Esophagus squamous epithelium (tissue), 5 donors: ENCODE measurements at places on chromosomes 11 and 22.

GRCh38 chr22:19843857-19844376 is 10.8 kb downstream of the GNB1L start:
- no peak for DNase-seq

DNA sequence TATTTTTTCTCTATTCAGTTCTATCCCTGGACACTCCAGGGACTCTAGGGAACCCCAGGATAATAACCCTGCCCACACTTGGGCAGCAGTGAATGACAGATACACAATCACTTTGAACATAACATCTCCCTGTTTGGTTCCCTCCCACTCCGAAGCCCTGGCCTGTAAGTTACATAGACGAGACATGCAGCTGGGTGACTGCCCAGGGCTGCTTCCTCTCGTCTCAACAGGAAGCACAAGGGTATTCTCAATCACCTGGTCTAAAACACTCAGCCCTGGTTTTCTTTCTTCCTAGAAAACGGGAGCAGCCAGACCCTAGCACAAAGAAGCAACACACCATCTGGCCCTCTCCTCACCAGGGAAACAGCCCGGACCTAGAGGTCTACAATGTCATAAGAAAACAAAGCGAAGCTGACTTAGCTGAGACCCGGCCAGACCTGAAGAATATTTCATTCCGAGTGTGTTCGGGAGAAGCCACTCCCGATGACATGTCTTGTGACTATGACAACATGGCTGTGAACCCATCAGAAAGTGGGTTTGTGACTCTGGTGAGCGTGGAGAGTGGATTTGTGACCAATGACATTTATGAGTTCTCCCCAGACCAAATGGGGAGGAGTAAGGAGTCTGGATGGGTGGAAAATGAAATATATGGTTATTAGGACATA is 19.4 kb downstream of the LAYN start:
- DNase-seq = no peak

GRCh38 chr11:90704510-90704909 is 481.7 kb upstream of the CHORDC1 start:
- DNase-seq = no peak

- no peak for DNase-seq
Observed at GRCh38 chr11:25183411-25183810, 686.6 kb downstream of the LUZP2 start.

DNA sequence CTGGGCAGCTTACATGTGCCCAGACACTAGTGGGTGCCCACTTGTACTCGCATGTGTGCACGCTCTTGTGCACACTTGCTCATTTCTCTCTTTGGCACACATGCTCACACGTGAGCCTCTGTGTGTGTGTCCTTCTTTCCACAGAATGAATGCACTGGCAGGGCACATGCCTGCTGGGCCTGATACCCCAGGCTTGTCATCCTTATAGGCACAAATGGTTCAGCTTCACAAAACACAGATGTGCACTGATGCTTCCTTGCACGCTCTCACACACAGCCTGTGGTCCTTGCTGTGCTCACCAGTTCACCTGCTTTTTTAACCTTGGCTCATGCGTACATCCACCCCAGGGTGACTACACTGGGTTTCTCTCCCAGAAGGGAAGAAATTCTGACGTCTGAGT is 174.8 kb downstream of the BUD13 start:
- no peak for DNase-seq

DNA sequence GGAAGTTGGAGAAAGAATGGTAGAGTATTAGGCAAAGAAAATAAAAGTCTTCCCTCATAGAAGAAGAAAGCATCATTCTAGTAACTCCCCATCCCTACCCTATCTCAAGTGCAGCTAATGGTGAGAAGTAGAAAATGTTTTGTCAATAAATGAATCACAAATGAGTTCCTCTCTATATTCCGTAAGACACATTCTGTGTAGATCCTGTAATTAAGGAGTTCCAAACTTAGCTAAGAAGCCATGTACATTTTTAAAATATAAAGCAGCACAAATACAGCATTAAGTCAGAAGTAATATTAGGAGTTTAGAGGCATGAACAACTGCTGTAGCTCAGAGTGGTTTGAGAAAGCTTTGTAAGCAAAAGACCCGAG is 80.1 kb downstream of the GAB2 start:
- no peak for DNase-seq

DNA sequence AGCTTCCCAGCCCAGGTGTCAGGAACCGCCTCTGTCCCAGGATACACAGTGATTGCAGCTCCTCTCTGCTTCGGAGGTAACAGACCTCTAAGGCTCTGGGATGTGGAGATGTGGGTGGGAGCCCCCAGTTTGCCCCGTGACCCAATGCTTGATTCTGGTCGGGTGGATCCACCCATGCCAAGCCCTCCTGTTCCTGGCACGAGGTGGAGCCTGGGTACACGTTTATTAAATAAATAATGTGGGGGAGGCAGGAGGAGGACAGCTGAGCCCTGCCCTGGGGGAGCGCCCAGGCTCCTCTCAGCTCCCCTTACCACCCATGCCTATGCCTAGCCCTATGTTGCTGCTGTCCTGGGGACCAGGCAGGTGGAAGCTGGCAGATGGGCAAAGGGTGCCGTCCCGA is 16.0 kb downstream of the ARHGEF17 start:
- no peak for DNase-seq

DNA sequence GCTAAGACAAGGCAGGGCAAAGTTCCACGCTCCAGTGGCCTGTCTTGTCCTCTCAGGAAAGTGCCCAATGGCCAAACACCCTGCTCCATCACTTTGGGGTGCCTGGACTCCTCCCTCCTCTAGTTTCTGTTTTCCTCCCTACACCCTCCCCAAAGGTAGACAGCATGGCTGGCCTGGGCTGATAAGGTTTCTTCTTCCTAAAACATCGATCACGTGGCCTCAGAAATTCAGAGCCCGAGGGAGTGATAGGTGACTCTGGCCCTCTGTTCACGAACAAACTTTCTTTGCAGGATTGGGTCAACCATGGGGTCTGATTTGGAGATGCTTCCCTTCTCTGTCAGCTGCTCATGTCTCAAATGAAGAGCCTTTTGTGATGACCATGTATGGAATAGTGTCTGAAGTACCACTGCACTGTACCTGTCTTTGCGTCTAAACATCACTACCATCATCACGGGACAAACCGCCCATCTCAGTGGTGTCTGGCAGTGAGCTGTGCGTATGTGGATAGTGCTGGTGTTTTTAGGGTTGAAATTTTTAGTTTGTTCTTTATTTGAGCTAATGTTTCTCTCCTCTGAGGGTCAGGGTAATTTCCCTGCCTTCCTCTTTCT is 6.1 kb downstream of the MICAL2 start:
- DNase-seq = no peak

DNA sequence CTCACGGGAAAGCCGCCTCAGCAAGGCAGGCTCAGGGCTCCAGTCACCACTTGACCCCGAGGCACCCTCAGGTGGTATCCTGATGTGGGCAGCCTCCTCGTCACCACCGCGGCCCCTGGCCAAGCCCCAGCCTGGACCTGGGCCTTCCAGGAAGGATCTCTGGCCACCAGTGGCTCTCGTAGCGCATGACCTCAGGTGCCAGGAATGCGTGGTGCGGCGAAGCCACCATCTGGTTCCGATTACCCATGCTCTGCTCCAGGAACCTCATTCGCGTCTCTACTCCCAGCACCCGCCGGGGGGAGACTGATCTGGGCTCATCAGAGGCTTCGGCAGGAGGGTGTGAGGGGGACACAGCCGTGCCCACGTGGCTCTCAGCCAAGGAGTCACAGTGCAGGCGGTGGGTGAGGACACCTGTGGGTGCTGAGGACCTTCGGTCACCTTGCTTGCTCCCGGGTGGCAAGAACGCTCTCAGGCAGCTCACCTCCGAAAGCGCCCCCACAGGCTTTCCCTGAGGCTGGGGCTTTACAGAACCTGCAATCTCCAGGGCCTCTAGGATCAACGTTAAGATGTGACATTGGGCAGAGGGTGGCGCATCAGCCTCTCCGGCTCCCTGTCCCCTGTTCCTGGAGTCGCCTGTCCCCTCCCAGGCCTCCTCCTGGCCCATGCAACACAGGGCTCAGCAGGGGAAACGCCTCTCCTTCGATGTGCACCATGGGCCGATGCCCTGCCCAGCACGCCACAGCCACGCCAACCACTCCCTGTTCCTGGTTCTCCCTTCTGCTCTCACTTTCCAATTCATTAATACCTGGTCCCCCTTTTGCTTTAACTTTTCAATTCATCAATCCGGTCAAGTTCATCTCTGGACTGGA is 39.0 kb downstream of the TBX1 start:
- DNase-seq = no peak

DNA sequence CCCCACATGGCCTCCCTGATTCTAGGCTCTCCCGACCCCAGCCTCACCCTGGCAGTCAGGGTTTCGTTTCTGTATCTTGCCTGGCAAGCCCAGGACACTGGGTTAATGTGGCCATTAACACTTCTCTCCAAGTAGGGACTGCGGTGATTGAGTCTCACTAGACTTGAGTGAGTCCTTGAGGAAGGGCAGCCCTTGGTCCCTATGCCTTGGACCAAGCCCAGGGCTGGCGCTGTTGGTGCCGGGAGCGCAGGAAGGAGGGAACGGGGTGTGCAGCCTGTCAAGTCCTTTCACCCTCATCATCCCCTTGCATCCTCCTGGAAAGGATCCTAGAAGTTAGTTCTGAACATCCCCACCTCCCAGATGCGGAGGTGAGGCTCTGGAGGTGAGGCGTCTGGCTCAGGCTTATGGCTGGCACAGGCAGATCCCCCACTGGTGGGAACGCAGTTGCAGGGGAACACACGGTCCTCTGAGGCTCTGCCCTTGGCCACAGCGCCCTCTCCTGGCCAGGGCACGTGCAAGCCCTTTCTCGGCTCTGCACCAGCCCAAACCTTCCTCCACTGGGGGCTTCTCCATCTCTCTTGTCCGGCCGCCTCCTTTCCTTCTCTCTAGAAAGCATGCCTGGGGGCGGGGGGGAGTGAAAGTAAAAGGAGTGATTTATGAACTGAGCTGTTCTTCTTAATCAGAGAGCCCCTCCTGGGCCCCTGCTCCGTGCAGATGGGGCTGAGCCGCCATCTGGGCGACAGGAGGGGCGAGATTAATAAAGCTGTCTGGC is 56.7 kb downstream of the TP53I11 start:
- no peak for DNase-seq

DNA sequence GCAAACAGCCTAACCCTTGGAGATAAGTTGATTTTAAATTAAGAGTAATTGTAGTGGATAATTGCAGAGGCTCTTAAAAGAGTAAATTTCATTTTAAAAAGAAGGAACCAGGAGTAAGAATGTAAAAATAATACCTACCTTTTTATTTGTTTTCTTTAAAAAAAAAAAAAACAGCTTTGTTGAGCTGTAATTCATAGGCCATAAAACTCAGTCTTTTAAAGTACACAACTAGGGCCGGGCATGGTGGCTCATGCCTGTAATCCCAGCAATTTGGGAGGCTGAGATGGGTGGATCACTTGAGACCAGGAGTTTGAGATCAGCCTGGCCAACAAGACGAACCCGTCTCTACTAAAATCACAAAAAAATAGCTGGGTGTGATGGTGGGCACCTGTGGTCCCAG is 42.4 kb downstream of the MTMR3 start:
- no peak for DNase-seq

DNA sequence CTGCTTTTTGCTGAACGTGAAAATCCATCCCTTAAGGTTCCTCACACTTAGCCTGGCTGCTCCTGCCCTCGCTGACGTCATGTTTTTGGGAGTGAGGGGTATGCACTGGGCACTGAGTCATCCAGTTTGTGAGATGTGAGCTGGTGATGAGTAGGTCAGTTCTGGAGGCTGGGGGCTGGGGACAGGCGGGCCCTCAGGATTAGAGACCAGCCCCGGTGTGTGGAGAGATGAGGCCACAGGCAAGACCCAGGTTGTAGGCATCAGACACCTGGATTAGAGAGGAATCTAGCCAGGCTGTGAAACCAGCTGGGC is 9.2 kb downstream of the KCNC1 start:
- DNase-seq = no peak

- no peak for DNase-seq
Observed at GRCh38 chr11:106133529-106133928, 56.1 kb downstream of the AASDHPPT start.

DNA sequence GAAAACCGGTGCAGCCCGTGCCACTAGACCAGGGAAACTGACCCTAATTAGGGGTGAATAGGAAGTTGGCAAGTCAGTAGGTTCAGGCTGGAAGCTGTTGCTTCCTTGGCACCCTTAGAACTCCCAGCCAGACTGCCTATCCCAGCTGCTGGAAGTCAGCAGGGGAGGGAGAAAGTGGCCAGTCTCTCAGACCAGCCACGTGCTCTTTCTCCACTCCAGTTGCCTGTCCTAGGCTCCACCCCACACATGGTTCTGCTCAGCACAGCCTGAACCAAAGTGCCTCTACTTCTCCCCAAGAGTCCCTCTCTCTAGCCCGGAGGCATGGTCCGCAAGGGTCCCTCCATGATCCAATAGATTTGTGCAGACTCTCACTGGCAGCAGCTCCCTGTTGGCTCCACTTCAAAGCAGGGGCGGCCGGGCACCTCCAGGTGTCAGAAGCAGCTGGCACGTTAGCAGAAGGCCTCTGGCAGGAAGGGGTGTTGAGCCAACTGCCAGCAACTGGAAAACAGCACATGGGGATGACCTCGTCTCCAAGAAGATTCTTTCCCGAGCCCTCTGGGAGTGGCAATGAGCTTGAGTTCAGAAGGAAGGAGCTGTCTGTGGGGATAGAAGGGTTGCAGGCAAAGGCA is 27.7 kb downstream of the ARFGAP2 start:
- DNase-seq = no peak

GRCh38 chr11:19711911-19712280 is 741 bp upstream of the NAV2 start:
- no peak for DNase-seq

DNA sequence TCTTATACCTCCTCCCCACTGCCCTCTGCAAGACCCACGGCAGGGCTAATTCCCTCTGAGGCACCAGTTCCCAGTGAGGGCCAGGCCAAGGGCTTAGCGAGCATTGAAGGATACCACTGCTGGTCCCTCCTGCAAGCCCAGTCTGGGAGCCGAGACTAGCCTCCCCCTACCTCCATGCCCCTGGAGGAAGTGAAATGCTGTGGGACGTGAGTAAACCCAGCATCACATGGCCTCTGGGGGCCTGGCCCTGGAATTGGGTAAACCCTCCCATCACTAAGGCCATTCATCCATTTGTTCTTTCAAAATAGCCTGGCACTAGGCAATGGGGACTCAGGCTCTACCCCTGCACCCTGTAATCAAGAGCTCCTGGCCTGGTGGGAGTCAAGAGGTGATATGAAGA is 24.7 kb downstream of the ARAP1 start:
- DNase-seq = no peak

DNA sequence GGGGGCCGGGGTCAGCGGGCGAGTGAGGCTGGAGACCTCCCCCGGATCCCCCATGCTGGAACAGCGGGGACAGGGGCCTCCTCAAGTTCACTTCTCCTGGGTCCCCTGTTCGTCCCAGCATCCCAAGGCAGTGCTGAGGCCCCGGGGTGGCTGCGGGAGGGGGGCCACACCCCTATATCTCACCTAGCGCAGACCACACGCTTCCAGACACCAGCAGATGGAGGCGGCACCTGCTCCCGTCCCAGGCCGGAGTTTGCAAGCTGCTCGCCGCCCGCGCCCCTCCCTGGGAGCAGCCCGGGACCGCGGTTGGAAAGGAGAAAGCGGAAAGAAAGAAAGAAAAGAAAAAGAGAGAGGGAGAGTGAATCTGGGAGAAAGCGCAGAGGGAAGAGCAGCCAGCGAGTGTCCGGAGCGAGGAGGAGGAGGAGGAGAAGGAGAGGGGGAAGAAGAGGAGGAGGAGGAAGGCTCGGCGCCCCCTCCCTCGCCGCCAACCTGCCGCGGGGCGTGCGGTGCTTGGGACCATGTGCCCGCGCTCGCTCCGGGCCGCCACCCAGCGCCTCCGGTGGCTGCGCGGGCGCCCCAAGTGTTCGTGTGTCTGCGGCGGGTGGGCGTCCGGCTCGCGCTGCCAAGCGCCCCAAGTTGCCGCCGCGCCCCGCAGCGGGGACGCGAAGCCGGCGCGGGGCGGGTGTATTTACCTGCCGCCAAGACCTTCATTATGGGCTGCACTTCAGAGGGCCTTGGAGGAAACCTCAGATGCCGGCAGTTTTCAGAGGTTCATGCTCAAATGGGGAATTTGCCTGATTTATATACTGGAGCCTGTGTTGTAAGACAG is at the start of gene LIF:
Gene LIF, minus strand, starts transcription at position 775 of the 829 bp plus-strand sequence. Its CDS starts 64 bp downstream, at position 711.
- no peak for DNase-seq
